Stomach (tissue), 19 donors: ENCODE measurements at places on chromosomes 5 and 9. TPM values are rescaled to one million over a fixed set of nuclear protein-coding genes. Genes with fewer than 3 reads are reported as not detected.

DNA sequence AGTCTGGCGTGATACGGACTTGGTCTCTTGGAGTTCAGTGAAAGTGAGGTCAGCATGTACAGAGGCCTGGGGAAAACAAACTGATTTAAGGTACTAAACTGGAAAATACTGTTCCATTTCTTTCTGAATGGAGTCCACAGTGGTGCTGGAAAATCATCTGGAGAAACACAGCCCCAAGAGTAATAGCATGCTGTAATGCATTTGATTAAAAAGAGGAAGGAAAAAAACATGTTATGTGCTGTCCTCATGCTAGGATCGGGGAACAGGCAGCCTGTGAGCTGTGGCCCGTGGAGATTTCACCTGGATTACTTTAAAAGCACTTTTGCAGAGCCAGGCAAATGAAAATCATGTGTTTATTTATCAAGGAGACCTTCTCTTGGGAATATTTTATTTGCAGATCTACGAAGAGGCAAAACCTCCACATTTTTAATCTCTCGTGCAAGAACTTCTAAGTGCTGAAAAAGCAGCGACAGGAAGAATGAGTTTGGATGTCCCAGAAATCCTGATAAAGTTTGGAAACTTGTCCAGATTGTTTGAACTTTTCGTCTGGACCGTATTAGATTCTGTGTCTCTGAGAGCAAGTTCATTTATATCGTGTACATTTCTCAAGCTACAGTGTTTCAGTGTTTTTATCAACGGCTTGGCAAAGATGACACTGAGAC lies 228.8 kb downstream of the GAS1 start:
- no peak for DNase-seq

DNA sequence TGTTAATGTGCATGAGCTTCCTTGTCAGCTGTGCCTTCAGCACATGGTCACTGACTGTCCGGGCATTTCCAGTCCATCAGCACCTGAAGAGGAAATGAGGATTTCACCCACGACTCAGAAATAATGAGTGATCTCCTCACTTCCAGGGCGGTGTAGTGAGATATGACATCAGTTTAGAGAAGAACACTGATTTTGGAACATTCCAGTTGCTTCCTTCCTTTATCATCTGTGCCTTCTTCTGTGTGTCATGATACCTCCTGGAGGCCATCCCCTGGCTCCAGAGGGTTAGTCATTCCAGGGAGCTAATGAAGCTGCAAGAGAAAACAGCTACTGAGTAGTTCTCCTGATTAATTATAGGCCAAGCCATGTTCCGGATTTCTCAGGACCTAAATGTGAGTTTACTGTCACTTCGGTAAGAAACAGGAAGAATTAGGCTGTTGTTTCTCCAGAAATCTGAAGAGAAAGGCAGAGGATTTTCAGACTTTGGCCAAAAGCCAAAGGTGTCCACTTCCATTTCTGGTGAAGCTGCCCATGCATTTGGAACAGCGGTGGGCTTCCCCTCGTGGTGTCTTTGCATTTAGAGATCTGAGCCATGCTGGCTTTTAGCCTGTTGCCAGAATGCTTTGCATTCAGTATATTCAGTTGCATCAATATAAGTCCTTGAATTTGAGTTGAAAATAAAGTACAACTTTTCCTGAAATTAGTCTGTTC lies 161.3 kb upstream of the OTULINL start:
- DNase-seq, result no peak

GRCh38 chr5:111063709-111064322 lies 7.7 kb upstream of the TSLP start:
- peak; percentile 28 for DNase-seq

GRCh38 chr5:50711280-50711679 lies 44.8 kb downstream of the PARP8 start:
- DNase-seq, result peak; percentile 70

GRCh38 chr9:125644819-125645507 lies 62.0 kb downstream of the MAPKAP1 start:
- DNase-seq, result no peak

GRCh38 chr5:72624641-72625236 lies 117.5 kb upstream of the ZNF366 start:
- no peak for DNase-seq

GRCh38 chr5:163889369-163889768 lies 383.9 kb downstream of the MAT2B start:
- DNase-seq, result no peak

GRCh38 chr5:42228279-42228678 lies 195.0 kb upstream of the GHR start:
- no peak for DNase-seq

- DNase-seq, result no peak
Observed at GRCh38 chr9:36031774-36032555, 4.7 kb upstream of the RECK start.

DNA sequence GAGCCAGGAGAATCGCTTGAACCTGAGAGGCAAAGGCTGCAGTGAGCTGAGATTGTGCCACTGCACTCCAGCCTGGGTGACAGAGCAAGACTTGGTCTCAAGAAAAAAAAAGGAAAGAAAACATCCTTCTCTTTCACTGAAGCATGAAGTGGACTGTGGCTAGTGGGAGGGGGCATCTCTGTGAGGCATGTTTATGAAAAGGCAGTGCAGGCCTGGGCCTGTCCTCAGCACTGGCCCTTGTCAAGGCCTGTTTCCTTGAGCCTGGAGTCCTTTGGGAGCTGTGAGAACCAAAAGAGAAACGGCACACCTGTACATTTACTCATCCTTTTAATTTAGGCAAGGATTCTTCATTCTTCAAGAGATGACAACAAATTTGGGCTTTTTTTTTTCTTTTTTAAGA lies 18.3 kb upstream of the FUBP3 start:
- DNase-seq, result no peak

DNA sequence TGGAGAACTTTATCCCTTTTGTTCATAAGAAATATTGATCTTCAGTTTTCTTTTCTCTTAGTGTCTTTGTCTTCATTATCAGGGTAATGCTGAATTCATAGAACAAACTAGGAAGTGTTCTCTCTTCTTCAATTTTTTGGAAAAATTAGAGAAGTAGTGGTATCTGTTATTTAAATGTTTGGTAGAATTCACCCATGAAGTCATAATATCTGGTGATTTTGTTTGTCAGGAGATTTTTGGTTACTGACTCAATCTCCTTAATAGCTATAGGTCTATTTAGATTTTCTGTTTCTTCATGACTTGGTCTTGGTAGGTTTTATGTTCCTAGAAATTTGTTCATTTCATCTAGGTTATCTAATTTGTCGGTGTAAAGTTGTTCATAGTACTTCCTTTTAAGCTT lies 45.4 kb upstream of the STARD4 start:
- no peak for DNase-seq

GRCh38 chr9:92242260-92243136 lies 51.0 kb downstream of the IARS1 start:
- no peak for DNase-seq

DNA sequence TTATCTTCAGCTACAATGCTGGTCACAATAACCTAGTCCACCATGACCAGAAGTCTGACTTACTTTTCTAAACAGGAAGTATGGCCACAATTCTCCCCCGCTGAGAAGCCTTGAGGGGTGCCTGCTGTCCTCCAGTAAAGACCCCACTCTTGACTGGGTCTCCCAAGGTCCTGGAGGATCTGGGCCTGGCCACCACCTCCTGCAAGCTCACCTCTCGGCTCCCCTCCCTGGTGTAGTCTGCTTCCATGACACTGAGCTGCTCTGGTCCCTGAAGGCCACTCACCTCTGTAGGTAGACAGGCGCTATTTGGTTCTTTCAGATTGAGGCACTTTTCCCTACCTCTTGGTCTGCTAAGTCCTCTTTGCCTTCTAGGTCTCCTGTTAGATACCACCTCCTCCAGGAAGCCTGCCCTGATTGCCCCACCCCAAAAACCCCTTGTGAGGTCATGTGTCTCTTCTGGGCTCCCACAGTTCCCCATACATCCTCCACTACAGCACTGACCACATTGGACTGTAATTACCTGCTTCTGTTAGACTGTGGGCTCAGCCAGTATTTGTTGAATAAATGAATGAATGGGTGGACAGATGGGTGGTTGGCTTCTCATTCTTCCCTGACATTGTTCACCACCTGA lies 62.6 kb upstream of the IER5L start:
- no peak for DNase-seq

DNA sequence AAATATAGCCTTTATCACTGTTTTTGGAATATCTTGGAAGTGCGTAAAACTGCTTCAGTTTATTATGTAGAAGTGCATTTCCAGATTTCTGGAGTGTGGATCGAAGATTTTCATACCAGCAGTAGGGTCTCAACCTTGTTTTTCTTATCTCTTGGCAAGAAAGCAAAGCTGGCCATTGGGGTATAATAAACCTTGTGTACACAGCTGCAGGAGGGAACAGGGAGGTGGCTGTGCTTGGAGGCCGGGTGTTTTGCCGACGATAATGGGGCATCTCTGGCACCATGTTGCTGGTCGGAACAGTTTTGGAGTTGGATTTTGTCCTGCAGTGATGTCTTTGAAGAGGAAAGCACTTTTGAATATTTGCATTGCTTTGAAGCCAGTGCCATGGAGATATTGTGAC lies 308.8 kb upstream of the DMRT1 start:
- peak; percentile 45 for DNase-seq

Gene TARS1
- total RNA-seq, result 158 TPM

Gene GGTA1
- not detected for total RNA-seq

Gene SPRY4
- 13.6 TPM for total RNA-seq

Gene GADD45G
- 121 TPM for total RNA-seq

Gene PCDHB6
- total RNA-seq, result under 0.01 TPM

Gene SLC6A19
- 0.43 TPM for total RNA-seq

Gene GPX3
- 222 TPM for total RNA-seq

Gene TAS2R1
- total RNA-seq, result not detected

Gene GZMA
- total RNA-seq, result 4.2 TPM

Gene PLEKHG4B
- not detected for total RNA-seq

Gene GABRA6
- total RNA-seq, result not detected
